ENCODE measurements at places on chromosomes 7 and 10. TPM values are rescaled to one million over a fixed set of nuclear protein-coding genes. Genes with fewer than 3 reads are reported as not detected.

Gene CXCL12
- total RNA-seq: 36.2 TPM

Gene ANKRD61
- total RNA-seq: not detected

DNA sequence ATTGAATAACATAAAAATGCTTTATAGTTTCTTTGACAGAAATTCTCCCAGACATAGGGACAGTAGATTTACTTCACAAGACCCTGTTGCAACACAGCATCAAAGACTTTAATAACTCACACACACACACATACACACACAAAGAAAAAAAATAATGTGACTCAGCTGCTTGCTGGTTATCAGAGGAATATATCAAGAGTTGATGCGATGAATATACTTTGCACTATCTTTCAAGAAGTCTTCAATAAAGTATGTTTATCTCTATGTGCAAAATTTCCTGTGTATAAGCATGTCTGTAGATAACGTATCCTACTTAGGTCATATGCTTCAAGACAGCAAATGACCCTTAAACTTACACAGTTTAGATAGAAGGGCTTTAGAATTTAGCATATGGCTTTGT, 243.1 kb downstream of the ARL4A start:
- DNase-seq: no peak

GRCh38 chr7:5704534-5704922, 76.9 kb downstream of the RNF216 start:
- peak; percentile 95 for DNase-seq

GRCh38 chr10:29595636-29596225, 39.0 kb downstream of the SVIL start:
- DNase-seq: peak; percentile 76

DNA sequence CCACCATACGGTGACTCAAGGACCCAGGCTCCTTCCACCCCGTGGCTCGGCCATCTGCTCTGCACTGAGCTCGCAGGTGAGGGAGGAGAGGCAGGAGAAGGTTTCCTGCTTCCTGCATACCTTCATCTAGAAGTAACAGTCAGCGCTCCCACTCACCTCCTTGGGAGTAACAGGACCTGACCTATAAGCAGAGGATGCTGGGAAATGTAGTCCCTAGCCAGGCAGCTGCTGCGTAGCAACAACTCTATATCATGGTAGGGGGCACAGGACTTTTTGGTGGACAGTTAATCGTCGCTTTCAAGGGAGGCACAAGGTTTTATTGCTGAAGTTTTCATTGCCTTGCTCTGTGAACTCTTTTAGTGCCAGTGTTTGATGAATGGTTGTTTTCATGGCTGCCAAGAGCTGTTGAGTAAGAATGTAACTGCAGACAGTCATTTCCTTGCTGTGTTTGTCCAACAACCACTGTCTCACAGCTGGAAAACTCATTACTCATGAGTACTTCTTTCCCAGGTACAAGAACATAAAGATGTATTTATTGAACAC, 10.2 kb upstream of the ZFYVE27 start:
- no peak for DNase-seq

Gene POLR2J2
- total RNA-seq: 1.5 TPM

DNA sequence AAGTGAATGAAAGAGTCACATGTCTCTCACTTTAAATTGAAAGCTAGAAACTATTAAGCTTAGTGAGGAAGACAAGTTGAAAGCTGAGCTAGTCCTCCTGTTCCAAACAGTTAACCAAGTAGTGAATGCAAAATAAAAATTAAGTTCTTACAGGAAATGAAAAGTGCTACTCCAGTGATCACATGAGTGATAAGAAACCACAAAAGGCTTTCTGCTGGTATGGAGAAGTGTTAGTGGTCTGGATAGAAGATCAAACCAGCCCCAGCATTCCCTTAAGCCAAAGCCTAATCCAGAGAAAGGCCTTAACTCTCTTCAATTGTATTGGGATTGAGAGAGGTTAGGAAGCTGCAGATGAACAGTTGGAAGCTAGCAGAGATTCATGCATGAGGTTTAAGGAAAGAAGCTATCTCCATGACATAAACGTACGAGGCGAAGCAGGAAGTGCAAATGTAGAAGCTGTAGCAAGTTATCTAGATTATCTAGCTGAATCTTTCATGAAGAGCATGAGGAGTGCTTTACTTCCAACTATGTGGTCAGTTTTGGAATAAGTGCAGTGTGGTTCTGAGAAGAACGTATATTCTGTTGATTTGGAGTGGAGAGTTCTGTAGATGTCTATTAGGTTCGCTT, 261.6 kb downstream of the MDFIC start:
- no peak for DNase-seq

DNA sequence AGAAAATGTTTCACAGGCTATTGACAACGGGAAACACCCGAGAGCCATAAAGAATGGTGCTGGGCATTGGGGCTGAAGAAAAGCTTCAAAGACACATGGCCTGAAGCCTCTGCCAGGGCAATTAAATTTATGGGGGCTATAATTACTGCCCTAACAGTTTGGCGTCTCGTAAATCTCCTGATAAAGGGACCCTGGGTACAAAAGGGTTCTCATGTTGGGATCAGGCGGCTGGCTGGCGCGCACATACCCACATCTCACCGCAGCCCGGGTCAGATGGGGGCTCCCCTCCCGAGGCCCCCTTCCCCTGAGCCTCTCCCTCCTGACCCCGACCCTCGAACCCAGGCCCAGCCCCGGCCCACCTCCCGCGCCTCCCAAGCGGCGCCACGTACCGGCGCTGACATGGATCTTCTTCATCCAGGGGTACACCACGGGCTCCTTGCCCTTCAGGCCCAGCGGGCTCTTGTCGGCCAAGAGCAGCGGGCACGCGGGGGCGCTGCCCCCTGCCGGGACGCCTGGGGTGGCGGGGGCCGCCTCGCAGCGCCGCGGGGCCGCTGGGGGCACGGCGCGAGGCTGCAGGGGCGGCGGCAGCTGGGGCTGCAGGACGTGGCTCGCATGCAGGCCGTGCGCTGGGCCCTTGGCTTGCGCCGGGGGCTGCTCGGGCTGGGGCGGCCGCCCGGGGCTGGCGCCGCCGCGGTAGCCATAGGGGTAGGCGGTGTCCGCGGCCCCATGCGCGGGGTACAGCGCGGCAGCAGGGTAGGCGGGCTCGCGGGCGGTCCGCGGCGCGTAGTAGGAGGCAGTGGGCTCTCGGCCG, 623 bp downstream of the HOXA4 start:
- DNase-seq: peak; percentile 87

Gene MICU1
- 44.3 TPM for total RNA-seq

Gene GPR85
- total RNA-seq: not detected

GRCh38 chr7:66323114-66323796, 118.1 kb downstream of the TPST1 start:
- DNase-seq: no peak

DNA sequence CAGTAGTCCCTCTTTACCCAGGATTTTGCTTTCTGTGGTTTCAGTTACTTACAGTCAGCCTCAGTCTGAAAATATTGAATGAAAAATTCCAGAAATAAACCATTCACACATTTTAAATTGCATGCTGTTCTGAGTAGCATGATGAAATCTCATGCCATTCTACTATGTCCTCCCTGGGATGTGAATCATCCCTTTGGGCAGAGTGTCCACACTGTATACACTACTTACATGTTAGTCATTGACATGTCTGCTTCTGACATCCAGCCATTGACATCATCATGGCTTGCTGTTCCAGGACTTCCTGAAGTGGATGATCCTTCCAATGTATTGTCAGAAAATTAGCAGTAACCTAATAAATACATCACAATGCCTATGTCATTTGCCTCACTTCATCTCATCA, 34.6 kb upstream of the MALRD1 start:
- DNase-seq: no peak

DNA sequence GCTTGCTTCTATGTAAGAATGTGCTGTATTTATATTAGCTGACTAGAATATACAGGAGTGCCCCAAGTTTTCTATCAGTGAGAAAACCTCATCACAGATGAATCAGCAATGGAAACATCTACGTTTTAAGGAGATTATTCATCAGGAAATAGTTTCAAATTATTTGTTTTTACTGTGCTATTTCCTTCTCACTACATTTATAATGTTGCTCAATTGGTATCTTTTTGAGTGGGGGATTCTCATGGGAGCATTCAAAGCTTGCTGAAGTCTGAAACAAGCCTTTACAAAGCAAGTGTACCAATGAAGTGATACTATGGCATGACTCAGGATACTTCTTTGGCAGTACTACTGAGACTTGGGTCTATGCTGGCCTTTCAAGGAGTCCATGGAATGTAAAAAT, 191.1 kb upstream of the SLC26A5 start:
- no peak for DNase-seq

Gene PAPOLB
- total RNA-seq: not detected

DNA sequence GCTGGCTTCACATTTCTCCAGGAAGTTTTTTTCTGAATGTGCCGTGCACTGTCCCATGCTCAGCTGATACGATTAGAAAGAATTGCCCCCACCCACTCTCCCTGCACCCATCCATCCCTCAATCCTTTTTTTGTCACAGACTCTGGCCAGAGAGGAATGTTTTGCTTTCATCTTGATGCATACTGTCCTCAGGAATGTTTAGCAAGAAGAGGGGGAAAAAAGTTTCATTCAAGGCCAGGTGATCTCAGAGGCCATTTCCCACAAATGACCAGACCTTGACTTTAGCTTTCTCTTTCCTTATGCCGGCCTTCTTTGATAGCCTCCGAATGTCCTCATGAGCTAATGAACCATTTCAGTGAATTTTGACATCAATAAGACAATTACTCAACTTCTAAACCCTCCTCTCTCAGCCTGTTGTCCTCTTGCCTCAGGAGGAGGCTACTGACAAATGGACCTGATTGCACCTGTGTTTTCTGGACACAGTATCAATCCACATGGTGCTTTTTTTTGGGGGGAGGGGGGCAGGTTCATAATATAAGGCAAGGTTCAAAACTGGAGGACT, 105.0 kb upstream of the KLF6 start:
- no peak for DNase-seq

DNA sequence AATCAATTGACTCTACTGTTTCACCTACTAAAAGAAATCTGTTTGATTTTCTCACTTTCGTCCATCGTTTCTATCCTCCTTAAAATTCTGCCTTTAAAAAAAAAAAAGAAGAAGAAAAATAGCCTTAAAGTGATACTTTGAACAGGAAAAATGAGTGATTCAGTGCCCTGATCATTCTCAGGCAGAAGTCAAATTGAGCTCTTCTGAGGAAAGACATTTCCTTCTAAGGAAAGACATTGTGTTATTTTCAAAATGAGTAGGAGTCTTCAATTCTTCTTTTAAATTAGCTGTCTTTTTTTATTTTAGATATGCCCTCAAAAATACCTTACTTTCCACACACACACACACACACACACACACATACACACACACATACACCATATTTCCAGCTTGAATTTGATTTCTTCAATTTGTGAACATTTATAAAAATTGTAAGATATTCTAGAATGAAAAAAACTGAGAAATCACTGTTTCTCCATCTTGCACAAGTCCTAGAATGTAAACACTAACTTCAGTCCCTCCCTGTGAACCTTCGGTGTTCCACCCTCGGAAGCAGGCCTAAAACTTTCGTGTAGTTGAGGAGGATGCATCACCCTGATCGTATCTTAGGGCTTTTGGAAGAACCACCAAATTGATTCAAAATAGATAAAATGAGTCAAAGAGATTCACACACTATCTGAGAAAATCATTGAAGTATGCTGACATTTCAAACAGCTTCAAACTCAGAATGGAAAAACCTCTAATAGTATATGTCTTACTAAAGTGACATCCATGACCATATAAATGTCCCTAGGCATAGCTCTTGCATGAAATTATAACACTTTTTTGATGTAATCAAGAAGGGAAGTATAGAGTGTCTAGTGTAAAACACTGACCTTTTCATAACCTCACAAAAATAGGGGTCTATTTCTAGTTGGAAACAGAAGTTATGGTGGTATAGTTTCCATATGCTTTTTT, 270.8 kb downstream of the GATA3 start:
- no peak for DNase-seq

DNA sequence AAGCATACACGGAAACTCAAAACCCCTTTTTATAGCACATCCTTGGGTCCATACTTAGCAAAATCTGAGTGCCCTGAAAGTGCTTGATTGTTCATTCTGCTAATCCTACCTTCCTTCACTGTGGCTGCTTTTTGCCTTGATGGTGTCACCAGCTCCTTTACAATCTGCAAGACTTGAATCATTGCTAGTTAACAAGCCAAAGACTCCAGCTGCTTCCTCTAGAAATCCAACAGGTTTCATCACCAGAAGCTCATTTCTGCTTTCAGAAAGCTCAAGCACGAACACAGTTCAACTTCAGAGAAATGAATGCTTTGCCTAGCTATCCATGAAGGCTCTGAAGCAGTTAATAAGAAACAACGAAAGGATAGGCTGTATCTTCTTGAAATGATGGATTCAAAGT, 38.0 kb downstream of the USP6NL start:
- no peak for DNase-seq

DNA sequence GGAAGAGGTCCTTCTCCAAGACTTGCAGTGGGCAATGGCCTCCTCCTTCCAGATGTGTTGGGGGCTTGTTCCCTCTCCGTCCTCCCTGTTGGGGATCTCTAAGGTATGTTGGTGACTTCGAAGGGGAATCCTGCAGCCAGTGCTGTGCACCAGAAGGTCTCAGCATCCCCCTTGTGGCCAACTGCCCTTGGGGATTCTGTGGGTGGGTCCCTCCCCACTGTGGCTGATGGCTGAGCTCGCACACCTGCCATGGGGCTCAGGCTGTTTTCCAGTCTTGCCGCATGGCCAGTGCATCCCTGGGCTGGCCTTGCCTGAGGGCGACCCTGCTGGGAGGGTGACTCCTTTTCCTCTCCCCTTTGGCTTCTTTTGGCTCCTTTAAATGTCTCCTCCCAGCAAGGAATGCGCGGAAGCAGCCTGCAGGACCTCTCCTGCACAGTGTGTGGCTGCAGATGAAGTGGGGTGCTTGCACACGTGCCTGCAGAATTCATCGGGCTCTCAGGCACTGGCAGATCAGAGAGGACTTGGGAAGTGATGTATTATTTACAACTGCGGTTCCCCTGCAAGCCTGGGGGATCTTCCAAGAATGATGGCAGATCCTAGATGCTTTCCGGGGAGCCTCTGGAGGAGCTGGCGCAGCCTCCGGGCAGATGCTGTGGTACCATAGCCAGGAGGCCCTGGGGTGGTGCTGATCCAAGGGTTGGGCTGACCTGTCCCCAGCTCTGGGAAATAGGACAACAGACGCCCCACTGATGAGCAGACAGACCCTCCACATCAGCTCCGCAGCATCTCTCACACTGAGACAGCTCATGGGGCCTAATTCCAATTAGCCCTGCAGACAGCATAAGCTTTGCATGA, 410.0 kb downstream of the TCERG1L start:
- DNase-seq: no peak

GRCh38 chr10:90089719-90090118, 388.3 kb downstream of the KIF20B start:
- DNase-seq: no peak

Gene LRRN3
- total RNA-seq: 0.16 TPM

- DNase-seq: no peak
These were observed 5.6 kb upstream of the AQP1 start for GRCh38 chr7:30906014-30906413.

DNA sequence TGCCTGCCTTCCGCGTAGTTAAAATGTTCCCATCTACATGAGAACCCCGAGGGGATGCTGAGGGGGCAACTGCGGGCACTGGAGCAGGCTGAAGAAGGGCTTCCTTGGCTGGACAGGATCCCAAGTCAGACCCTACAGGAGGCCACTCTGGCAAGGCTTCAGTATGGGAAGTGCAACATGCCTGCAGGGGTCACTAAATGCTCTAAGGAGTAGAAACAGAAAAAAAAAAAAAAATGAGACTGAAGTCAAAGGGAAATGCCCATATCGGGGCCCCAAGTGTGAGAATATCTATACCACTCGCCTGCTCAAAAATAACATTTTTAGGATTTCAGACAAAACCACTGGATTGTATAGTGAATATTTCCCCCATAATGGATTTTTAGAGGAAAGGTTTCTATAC, 33.5 kb downstream of the FAM204A start:
- DNase-seq: no peak

All from lower leg skin (tissue), 4 donors.